ENCODE measurements at places on chromosomes 1 and 21.
A peak's percentile ranks its signal among the peaks of the same experiment; 100 is the strongest.

DNA sequence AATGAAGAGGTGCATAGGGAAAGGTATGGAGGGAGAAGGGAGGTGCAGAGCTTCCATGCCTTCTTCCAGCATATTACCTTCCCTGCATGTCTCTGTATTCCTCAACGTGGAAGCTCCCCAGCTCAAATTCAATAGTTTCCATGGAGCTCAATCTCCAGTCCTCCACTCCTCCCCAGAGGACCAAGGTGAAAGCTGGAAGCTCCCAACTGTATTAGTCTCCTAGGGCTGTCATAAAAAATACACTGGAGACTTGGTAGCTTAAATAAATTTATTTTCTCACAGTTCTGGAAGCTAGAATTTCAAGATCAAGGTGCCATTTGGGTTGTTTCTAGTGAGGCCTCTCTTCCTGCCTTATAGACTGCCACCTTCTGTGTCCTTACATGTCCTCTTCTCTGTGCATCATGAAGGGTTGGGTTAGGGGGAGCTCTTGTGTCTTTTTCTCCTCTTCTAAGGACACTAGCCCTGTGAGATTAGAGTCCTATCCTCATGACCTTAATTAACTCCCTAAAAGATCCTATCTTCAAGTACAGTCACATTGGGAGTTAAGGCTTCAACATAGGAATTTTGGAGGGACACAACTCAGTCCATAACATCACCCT is 21.9 kb upstream of the RABGGTB start:
- no peak for DNase-seq

DNA sequence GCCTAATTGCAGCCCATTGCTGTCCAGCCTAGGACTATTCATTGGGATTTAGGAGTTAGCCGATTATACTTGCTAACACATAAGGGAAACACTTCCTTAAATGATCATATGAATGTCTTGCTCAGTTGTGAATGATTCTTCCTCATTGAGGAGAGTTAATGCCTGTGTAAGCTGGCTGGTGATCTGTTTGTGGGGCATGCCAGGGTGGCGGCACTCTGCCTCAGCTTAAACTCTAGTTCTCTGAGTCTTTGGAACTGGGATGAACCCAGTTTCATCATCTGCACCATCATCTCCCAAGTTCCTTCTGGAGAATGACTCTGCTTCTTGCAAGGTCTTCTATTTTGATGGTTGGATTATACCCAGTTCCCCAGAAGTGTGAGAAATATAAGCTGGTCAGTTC is 23.9 kb upstream of the SLAMF6 start:
- DNase-seq: no peak

DNA sequence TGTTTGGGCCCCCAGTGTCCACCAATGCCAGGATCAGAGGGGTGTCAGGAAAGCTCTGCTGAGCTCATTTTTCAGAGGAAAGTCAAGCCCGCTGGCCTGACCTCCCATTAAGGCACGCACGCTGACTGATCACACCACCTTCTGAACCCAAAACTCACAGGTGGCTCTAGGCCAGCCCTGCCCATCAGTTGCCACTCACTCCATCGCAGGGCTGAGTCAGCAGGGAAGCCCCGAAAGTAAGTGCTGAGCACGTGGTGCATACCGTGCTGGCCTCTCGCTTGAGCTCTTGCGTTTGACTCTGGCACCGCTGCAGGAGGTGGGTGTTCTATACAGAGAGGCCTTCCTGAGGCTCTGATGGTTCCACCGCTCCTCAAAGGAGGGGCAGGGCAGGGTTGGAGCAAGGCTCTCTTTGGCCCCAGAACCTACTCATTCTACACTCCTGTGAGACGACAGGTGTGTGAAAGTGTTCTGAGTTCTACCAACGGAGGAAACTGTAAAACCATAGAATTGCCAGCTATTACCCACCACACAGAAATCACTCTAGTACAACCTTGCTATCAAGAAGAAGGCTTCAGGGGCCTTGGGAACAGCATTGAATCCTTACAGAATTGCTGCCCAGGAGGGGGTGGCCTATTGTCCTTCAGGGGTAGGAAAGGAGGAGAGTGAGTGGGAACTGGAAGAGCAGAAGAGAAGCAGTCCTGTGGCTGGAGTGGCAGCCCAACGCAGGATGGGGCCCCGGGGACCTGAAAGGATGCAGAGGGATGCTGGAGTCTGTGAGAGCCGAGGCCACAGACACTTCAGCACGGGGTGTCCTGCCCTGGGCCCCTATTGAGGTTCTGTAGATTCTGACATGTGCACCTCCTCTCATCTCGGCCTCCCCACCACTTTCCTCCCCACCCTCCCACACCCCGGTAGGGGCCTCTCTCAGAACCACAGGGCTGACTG is 214.7 kb upstream of the EDN2 start:
- DNase-seq: peak; percentile 38

GRCh38 chr1:230581446-230582079 is 60.7 kb upstream of the COG2 start:
- DNase-seq: no peak

DNA sequence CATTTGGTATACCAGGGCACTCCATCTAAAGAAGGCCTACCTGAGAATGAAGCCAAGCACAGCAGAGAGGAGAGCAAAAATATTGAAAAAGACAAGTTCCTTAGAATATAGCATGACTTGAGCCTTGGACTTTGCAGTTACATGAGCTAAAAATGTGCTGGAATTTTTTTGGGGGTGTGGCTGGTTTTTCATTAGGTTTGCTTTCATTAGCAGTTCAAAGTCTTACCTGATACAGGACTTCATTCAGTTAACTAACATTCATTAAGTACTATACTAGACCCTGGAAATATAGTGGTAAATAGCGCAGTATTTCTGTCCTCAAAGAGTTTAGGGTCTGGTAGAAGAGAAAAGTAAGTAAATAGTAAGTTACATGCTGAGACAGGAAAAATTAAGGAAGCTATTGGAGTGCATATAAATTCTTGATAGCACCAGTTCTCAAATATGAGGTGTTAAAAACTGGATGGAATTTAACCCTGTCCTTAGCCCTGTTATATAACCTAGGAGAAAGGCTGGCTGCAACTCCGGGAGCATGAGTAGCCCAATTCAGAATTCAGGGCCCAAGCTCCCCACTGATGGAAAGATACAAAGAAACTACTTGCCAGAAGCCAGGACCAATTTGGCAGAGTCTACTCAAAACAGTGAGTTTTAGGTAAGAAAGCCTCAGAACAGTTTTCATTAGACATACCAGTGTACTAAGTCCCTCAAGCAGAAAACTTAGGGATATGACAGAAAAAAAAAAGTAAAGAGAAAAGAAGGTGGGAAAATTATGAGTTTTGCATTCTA is 3.1 kb upstream of the DOCK7 start:
- no peak for DNase-seq

DNA sequence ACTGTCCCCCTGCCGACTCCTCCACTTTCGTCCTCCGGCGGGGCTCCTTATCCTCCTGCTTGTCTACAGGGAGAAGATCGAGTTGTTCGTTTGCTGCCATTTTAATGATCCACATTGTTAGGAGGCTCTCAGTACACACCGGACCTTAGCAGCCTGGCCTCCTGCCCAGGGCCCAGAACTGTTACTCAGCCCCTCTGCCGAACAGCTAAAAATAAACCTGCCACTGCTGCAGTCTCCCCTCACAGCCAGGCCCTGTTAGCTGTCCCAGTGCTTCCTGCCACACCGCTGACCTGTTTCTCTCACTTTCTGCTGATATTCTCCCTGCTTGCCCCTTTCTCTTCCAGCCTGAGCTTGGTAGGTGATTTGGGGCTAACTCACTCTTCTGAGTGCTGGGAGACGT is 8.3 kb downstream of the MAPKAPK2 start:
- DNase-seq: no peak

DNA sequence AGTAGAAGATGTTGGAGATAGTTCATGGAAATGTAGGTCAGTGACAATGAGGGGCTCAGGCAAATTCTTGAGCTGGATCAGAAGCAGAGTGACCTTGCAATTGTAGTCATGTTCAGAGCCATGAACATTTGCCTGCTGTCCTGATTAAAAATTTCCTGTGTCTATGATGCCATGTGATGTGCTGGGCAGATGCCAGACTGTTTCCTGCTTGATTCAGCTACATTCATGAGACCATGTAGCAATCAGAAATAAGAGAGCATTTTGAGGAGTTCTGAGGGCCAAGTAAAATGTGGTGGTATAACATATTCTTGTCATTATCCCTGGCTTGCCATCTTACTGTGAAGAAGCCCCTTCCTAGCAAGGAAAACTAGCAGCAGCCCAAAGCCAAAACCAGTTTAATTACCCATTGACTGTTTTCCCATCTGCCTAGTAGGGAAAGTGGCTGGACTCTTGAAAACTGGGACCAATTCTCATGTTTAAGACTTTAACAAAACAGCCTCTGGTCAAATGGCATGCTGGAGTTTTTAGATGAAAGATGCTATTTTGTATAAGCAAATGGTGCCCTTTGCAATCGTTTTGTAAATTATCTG is 118.3 kb downstream of the NOS1AP start:
- DNase-seq: no peak

DNA sequence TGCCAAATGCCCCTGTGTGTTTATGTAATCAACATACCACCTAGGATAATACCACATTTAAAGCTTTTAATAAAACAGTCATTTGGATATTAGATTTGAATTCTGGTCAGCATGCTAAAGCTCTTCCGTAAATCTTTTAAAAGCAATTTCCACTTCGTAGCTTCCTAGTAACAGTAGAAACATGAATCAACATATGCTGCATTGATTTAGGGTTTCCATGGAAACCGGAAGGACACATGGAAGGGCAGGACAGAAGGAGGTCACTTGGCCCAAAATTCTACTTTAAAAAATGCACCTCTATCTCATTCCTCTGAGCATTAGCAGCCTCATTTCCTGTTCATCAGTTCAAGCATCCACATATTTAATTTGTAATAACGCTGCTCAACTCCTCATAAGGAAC is 8.1 kb downstream of the RGS8 start:
- no peak for DNase-seq

- no peak for DNase-seq
These were observed 1.4 kb downstream of the SLC9A1 start for GRCh38 chr1:27153549-27153886.

DNA sequence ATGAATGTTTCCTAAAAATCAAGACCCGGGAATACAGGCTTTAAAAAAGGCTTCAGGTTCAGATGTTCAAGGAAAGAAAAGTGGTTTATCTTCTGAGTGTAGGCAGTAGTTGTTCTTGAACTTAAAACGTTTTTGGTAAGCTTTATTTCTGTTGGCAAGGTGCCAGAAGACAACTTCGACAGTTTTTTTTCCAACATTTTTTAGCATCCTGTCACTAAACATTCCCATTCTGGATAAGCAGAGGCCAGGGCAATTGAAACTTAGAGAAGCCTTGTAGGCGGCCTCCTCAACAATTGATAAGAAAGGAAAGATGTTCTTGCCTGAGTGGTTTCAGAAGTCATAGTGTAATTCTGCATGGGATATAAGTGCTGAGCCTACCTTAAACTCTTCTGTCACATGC is 66.7 kb downstream of the PATJ start:
- no peak for DNase-seq

DNA sequence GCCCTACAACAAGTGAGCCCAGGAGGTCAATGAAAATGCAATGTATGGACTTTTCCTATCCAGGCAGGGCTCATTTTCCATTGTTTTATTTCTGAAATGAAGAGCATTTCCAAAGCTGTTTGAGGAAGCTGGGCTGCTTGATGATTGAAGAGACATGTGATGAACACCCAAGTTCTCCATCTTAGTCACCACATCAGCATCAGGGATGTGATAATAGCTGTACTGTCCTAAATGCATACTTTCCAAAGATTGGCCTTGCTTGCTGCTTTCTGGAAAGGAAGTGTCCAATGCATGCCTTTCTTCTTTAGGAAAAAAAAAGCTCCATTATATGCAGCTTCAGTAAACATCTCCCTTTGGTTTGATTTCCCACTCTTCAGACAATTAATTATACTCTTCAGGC is 425.9 kb upstream of the RUNX1 start:
- DNase-seq: no peak

- no peak for DNase-seq
These were observed 37.7 kb upstream of the TMEM125 start for GRCh38 chr1:43232074-43232473.

DNA sequence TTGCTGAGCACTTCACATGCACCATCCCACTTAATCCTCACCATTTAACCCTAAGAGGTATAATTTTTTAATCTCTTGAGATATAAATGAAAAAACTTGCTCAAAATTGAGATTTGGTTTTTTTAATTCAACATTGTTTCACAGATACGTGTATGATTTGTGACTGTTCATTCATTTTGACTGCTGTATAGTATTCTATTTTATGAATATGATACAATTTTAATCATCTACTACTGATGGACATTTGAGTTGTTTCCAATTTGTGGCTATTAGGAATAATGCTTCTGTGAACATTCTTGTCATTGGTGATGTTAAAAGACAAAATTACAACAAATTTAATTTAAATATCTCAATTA is 617 bp upstream of the ZMYM6 start:
- DNase-seq: no peak

- DNase-seq: no peak
These were observed 219.0 kb upstream of the L1TD1 start for GRCh38 chr1:61975638-61976037.

- DNase-seq: no peak
These were observed 282.6 kb upstream of the C1orf105 start for GRCh38 chr1:172137703-172138454.

- DNase-seq: peak; percentile 71
These were observed 43.7 kb downstream of the MRPL39 start for GRCh38 chr21:25563361-25564116.

- DNase-seq: no peak
These were observed 33.5 kb upstream of the KLF17 start for GRCh38 chr1:44084998-44085675.

- no peak for DNase-seq
These were observed 222 bp upstream of the GIPC2 start for GRCh38 chr1:78045563-78045925.

DNA sequence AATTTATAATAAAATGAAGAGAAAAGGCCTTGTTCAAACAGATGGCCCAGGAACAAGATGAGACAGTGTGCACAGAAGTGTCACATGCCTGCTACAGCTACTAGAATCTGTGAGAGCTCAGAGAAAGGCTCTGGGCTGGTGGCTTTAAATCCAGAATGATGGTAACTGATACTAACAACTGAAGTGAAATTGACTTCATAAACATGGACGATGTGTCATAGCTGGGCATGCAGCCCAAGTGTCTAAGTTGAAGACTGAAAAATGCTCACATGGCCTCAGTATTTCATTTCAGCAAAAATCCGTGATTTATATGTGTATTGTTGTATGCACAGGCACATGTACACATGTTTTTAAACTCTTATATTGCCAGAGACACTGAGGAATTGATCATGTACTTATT is 208.3 kb upstream of the RUNX1 start:
- no peak for DNase-seq

DNA sequence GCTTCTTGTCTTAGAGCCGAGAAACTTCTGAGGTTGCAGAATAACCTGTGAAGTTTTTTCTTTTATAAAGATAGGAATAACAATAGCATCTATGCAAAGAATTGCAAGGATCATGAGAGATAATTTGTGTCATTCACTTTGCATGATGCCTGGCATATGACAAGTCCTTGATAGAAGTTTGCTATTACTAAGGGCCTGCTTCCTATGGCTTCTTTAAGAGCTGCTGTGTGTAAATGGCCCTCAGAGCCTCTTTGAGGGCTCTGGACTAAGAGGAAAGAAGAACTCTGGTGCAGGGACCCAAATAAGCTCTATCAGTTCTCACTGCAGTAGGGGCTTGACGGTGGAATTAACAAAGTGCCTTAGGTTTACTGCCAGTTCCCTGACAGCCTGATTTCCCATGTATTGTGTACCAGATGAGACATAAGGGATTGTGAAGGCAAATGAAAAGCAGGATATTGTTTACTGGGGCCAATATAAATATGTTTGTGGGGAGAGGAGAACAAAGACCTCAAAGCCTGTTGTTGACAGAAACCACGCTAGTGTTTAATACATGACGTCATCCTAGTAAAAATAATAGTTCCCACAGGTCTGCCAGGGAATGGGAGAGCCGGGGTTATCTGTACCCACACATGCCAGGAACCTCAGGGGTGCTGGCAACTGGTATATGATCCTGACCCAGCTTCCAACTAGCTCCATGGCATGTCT is 131.2 kb upstream of the UBE2U start:
- no peak for DNase-seq
